Activated CD4-positive, alpha-beta T cell treated with anti-CD3 and anti-CD28 coated beads for 4 hours (primary cell): ENCODE measurements at places on chromosomes 5 and 9.

DNA sequence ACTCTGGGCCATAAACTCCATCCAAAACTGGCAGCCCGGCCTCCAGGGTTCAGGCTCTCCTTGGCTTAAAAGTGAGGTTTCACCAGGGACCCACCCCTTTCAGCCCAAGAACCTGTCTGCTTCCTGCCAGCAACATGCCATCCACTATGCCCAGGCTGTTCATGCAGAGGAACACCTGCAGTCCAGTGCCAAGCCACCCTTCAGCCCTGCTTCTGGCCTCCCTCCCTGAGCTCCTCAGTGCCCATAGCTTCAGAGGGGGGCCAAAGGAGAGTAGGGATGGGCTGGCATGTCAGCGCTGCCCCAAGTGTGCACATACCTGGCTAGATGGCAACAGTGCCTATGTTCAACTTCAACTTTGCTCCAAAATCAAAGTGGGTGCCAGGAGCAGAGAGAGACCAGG is 166.9 kb upstream of the MRPS30 start:
- DNase-seq: no peak

GRCh38 chr5:32522429-32523143 is 62.8 kb upstream of the SUB1 start:
- peak; percentile 49 for DNase-seq

DNA sequence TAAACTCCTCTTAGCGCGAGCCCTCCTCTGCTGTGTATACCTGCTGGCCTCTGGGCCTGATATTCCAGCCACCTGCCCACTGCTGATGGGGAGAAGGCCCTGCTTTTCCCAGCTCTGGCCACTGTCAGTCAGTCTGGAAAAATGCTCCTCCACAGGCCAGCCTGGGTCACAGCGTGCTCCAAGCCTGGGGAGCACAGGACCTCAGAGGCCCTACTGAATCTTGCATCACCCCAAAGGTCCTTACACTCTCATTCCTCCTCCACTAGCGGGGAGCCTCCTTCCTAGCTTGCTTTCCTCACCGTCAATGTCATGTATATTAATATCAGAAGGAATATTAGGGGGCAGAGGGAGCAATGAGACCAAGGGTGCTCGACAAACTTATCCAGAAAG is 73.7 kb downstream of the SHB start:
- DNase-seq: no peak

- DNase-seq: no peak
Measured at GRCh38 chr9:2043243-2043642, 28.1 kb downstream of the SMARCA2 start.

DNA sequence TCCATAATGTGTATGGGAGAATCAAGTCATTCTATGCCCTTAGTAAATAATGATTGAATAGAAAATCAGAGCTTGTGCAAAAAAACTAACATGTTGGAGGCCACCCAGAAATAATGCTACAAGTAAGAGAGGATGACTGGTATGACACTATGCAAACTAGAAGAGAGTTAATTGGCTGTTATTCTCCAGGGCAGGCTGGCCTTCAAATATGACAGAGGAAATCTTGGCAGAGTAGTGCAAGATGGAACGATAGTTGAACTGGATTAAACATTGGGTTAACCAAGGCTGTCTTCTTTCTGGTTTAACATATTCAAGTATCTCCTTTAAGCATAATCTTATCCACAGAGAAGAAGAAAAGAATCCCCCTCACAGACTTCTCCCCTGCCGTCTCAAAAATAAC is 196.1 kb downstream of the MPDZ start:
- DNase-seq: no peak

GRCh38 chr9:136367296-136368145 is 4.0 kb upstream of the DNLZ start:
- DNase-seq: no peak

DNA sequence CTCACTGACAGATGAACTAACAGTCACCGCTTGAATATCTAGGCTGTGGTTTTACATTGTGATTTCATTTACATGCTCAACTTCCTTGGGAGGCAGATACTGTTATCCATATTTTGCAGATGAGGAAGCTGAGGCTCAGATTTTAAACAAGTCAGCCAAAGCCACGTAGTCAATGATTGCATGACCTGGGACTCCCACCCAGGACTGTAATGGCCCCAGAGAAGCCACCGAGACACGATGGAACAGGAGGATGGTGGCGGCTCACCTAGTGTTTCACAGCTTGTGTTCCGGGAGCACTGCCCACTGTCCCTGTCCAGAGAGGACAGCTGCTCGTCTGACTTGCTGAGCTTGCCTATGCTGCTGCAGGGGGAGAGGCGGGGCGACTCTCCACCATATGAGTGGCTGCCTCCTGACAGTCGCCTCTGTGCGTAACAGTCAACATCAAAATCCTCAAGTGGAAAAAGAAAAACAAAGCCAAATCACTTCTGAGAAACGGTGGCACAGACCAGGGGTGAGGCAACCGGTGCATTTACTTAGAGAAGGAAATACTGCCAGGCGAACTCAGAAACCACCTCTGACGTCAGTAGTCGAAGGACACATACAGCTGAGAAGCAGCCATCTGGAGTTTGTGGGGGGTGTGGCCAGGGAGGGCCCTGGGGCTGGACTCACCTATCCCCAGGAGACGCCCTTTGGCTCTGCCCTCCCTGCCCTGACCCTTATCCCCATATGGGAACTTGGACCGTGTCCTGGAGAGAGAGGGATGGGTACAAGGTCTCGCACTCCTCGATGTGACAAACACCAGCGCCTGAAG is 82.5 kb downstream of the PRRT1B start:
- peak; percentile 53 for DNase-seq

- DNase-seq: no peak
Measured at GRCh38 chr5:79416499-79416898, 97.4 kb downstream of the HOMER1 start.

- no peak for DNase-seq
Measured at GRCh38 chr9:104993291-104993963, 65.5 kb upstream of the ABCA1 start.

DNA sequence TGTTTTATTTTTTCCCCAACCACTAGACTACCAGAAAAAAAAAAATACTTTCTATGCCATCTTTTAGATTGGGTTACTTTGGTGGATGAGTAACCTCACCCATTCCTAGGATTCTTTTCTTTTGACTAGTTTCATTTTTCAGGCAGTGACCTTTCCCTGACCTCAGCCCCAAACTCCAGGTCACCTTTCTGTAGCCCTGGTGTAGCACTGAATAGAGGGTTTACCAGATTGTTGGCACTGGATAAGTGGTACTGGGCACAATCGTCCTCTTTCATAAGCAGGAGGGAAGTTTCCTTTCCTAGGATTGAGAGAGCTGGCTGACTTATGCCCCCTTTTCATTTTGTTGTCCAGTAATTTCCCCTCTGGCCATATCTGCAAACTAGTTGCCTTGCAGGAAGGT is 169.4 kb upstream of the TMEM161B start:
- DNase-seq: no peak

DNA sequence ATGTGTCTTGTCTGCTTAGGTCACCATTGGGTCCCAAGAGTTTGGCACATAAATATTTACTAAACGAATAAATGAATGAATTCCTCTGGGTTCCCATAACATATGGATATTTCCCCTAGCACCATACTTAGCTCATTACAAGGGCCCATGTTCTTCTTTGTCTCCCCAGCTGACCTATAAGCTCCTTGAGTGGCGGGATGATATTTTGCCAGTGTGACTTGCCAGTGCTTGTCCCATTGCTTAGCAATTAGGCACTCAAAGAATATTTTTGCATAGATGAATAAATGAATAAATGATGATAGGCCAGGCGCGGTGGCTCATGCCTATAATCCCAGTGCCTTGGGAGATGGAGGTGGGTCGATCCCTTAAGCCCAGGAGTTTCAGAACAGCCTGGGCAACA is 16.9 kb upstream of the CTNNA1 start:
- no peak for DNase-seq

DNA sequence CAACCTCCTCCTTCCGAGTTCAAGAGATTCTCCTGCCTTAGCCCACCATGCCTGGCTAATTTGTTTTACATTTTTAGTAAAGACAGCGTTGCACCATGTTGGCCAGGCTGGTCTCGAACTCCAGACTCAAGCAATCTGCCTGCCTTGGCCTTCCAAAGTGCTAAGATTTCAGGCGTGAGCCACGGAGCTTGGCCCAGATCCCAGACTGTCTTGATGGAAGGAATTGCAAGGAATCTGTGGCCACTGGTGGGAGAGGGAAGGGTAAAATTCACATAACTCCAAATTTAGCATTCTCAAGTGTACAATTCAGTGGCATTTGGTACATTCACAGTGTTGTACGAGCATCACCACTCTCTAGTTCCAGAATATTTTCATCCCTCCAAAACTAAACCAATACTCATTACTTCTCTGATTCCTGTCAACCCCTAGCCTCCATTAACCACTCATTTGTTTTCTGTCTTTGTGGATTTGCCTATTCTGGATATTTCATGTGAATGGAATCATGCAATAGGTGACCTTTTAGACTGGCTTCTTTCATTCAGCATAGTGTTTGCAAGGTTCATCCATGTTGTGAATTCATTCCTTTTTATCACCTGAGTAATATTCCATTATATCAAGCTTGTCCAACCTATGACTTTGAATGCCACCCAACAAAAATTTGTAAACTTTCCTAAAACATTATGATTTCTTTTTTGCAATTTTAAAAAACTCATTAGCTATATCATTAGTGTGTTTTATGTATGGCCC is 8.9 kb upstream of the MYO10 start:
- DNase-seq: no peak

DNA sequence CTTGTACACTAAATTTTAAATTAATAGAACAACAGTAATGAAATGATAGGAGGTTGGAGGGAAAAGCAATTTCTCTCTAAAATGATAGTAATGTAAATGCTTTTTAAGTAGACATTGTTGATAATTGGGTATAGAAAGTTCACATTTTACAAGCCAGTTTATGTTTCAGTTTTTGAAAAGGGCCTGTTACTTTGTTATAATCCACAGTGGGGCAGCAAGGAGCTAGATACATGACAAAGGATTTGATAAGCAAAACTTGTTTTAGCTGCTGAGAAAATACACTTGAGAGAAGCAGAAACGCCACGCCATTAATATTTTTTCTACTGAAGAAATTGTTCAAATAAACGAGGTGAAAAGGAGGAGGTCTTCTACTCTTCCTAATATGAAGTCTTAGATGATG is 30.2 kb downstream of the SREK1 start:
- no peak for DNase-seq

- DNase-seq: no peak
Measured at GRCh38 chr5:1315018-1315708, 20.3 kb upstream of the TERT start.

DNA sequence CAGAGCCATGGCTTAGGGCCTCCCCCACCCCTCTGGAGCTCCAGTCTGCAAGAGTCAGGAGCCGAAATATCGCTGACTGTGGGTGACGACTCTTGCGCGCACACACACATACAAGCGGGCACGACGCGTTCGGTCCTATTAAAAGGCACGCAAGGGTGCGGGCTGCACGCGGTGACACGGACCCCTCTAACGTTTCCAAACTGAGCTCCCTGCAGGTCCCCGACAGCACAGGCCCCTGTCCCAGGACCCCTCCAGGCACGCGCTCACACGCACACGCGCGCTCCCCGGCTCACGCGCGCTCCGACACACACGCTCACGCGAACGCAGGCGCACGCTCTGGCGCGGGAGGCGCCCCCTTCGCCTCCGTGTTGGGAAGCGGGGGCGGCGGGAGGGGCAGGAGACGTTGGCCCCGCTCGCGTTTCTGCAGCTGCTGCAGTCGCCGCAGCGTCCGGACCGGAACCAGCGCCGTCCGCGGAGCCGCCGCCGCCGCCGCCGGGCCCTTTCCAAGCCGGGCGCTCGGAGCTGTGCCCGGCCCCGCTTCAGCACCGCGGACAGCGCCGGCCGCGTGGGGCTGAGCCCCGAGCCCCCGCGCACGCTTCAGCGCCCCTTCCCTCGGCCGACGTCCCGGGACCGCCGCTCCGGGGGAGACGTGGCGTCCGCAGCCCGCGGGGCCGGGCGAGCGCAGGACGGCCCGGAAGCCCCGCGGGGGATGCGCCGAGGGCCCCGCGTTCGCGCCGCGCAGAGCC is at the start of gene GRIN1:
Gene GRIN1 (plus strand): TSS at position 433 of the 746 bp plus-strand sequence. CDS start 333 bp downstream, outside the sequence.
- DNase-seq: no peak

DNA sequence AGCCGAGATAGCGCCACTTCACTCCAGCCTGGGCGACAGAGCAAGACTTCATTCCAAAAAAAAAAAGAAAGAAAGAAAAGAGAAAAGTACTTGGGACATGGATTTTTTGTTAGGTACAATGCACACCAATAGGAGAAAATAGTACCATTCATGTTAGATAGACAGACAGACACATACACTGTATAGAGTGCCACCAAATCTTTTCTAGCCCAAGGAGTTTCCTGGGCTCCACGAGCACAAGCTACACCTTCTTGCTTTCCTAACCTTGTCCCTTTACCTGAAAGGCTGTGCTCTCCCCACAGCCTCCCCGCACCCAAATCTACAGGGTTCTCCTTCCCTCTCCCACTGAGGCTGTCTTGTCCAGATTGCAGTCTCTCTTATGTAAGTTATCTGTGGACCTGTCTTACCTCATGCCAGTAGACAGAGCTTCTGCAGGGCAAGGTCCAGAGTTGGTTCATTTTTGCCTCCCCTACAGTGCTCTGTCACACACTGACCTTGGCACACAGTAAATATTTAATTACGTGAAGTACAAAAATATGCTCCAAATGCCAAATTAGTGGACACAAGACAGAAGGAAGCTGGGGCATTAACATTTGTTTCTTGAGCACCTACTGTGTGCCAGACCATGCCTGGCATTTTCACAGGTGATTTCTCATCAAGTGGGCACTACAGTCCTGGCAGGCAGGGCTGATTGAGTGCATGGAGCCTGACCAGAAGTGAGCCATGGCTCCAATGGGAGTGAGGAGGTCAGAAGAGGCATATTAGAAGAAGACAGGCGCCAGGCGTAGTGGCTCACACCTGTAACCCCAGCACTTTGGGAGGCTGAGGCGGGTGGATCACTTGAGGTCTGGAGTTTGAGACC is 5.9 kb downstream of the ALAD start:
- DNase-seq: no peak

DNA sequence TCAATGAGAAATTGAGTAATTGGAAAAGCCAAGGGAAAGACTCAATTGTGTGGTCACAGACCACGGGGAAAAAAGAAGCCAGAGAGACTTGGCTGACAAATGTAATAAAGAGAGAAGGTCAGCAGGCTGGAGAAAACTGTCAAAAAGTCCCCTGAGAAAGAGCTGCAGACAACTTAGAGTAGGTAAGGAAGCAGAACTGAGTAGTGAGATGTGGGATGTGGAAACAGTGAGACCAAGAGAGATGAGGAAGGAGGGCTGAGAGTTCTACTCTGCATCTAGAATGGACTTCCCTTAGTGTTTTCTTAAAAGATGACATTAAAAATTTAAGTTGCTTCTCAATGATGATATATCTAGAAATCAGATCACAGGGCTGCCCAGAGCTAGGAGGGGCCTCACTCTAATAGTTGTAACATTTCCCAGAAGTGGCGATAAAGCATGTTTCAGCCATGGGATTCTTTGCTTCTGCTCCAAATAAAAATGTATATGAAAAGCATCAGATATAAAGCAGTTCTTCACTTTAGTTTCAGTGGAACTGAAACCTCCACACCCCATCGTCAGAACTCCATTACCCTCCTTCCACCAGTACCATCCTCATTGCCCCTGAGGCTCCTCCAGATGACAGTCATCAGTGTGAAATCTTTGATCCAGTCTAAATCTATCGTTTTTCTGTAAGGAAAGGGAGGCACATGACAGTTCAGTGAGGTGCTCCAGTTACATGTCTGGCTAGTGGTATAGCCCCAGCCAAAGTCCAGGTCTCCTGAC is 80.6 kb downstream of the SPEF2 start:
- DNase-seq: no peak
